CD4-positive, alpha-beta T cell treated with Interleukin-1 beta for 1 hour (primary cell): ENCODE measurements at places on chromosomes 4 and X.
A peak's percentile ranks its signal among the peaks of the same experiment; 100 is the strongest.

GRCh38 chr4:15376145-15376544 lies 51.7 kb upstream of the C1QTNF7 start:
- no peak for DNase-seq

- DNase-seq: no peak
Measured at GRCh38 chr4:95181243-95181995, 367.4 kb downstream of the UNC5C start.

GRCh38 chr4:87651941-87652340 lies 1.9 kb downstream of the DMP1 start:
- DNase-seq: no peak

DNA sequence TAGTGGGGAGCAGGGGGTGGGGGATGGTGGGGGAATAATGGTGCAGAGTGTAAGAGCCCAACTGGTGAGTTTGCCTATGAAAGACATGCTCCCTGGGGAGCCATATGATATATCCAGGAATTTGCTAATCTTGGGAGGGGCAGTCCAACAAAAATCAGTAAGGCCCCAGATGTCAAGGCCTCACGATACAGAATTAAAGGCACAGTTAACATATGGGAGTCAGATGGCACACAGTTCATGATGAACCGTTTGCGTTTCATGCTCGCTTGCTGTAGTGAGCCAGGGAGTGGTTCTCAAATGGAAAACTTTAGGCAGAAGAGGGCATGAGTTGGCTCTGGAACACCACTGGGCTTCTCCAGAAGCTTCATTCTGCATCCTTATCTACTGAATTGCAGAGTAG lies 33.9 kb upstream of the VCX2 start:
- DNase-seq: no peak

GRCh38 chr4:176333076-176333475 lies 13.3 kb downstream of the SPCS3 start:
- no peak for DNase-seq

- no peak for DNase-seq
Measured at GRCh38 chrX:23372220-23372902, 37.7 kb downstream of the PTCHD1 start.

- DNase-seq: no peak
Measured at GRCh38 chrX:70168238-70169188, 8.8 kb upstream of the DGAT2L6 start.

DNA sequence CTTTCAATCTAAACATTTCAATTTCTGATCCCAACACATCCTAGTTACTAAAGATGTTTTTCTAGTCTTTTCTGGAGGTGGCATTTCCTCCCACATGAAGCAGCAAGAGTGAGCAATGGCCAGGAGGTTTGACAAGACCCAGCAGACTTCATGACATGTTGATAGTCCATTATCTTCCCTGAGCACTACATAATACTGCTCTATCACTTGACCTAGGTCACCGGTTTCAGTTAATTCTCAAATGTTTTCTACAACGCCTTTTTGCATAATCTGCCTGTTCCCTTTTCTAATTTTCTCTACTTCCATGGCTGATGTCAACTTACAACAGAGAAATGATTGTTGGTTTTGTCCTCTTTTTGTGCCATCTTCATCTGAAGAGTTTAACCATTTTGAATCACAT lies 62.0 kb upstream of the GPRIN3 start:
- DNase-seq: no peak

GRCh38 chrX:12488771-12489170 lies 302.4 kb upstream of the PRPS2 start:
- no peak for DNase-seq

GRCh38 chr4:155966171-155966570 lies 12.5 kb upstream of the CTSO start:
- no peak for DNase-seq

DNA sequence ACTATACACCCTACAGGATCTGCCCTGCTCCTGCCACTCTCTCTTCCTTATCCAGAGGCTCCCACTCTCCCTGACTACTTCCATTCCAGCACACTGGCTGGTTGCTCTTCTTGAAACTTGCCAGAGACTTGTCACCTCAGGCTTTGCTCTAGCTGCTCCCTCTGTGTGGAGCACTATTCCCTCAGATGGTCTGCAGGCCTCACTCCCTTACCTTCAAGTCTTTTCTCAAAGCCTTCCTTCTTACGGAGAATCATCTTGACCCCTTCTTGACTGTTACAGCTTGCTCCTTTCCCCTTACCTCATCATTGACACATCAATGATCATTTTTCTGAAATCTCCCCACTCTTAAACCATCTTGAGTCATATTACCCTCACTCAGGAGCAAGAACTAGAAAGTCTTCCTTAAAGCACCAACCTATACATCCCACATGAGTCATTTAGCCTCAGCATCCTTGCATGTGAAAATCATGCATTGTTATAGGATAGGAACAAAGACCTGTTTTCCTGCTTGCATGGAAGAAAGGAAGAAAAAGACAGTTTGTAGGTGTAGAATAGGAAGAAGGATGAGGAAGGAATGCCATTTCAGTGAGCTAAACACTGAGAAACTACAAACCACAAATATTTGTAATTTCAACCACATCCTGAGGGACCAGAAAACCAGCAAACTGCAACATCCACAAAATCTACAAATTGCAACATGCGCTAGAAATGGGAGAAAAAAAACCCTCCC lies 55.7 kb downstream of the ANTXR2 start:
- DNase-seq: peak; percentile 22

- DNase-seq: no peak
Measured at GRCh38 chr4:187903106-187903505, 92.5 kb upstream of the ZFP42 start.

GRCh38 chr4:185119927-185120630 lies 23.0 kb upstream of the SLC25A4 start:
- DNase-seq: no peak

- DNase-seq: no peak
Measured at GRCh38 chr4:5127556-5127955, 76.3 kb downstream of the STK32B start.

DNA sequence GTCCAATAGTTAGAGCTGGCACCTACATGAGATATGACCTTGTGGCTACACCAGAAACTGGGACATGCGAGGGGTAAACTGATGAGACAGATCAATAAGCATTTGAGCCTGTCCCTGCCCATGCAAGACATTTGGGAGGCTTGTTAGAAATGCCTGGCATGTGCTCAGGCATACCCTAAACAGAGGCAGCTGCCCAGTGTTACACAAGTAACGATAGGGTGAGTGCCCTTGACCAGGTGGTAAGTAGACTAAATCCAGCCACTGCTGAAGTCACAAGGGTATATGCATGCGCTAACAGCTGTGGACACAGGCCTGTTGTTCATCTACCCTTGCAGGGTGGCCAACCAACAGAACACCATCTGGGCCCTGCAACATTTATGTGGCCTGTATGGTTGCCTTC lies 56.1 kb upstream of the CCDC149 start:
- no peak for DNase-seq

- no peak for DNase-seq
Measured at GRCh38 chr4:95290702-95291101, 258.1 kb downstream of the UNC5C start.

GRCh38 chr4:6475492-6476020 lies 3.1 kb upstream of the PPP2R2C start:
- DNase-seq: no peak
